GM04503 (cell line): ENCODE measurements at places on chromosomes 7 and 10.
A peak's percentile ranks its signal among the peaks of the same experiment; 100 is the strongest.

GRCh38 chr7:70915067-70915466, 216.9 kb upstream of the GALNT17 start:
- DNase-seq = no peak

DNA sequence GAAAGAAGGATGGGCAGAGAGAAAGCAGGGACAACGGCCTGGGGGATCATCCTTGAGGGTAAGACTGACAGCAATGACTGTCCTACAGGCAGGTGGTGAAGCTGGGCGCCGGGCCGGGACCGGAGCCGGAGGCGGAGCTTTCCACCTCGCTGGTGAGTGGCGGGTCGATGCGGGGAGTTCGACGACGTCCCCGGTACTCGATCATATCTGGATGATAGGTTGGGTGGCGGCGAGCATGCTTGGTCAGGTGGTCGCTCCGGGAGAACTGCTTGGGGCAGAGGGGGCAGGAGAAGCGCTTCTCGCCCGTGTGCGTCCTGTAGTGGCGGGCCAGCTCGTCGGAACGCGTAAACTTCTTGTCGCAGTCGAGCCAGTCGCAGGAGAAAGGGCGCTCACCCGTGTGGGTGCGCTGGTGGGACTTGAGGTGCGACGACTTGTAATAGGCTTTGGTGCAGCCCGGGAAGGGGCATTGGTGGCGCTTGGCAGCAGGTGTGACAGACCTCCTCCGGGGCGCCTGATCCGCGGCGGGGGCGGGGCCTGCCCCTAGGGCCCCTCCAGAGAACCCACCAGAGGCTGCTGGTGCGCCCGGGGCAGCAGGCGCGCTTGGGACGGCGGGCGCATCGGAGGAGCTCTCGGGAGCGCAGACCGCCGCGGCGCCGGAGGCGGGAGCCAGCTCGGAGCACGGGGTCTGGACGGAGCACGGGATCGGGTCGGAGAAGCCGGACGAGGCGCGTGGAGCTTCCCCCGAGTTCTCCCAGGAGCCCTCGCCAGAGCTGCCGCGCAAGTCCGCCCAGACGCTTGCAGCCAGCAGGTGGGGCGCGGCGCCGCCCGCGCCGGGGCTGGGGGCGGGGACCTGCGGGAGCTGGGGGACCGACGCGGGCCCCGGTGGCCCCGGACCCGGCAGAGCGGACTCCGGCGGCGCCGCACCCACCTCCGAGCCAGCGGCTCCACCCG, 752 bp downstream of the KLF14 start:
- DNase-seq = no peak

DNA sequence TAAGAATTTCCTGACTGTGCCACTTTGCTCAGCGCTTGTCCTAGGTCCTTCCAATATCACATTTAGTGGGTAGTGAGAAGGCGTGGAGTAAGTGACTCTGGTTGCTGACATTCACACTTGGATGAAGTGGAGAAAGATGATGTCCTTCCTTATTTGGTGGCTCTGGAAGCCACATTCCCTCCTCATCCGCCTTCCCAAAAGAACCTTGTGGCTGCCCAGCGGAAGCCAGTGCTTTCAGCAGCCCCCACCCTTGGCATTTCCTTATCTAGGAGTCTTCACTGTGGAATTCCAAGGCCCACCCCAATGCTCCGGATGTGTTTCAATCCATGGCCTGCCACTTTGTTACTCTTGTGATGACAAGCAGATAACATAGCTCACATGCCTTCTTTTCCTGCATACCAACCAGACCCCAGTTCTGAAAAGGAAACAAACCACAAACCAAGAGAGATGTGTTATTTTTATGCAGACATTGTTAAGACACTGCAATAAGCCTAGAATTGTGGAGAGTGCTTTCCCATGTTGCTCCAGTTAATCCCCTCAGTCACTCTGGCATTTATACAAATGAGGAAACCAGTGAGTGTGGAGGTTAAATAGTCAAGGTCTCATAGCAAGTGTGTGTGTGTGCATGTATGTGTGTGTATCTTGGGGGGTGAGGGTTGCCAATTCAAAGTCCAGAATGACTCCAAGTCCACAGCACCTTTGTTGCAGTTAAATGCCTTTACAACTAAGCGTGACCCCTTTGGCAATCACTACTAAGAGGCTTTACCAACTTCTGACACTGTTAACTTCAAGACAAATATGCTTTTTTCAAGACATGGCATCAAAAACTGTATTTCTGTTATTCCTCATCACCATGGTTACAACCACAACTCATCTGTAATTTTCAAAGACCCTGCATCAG, 10.3 kb upstream of the ANKRD1 start:
- peak; percentile 97 for DNase-seq

DNA sequence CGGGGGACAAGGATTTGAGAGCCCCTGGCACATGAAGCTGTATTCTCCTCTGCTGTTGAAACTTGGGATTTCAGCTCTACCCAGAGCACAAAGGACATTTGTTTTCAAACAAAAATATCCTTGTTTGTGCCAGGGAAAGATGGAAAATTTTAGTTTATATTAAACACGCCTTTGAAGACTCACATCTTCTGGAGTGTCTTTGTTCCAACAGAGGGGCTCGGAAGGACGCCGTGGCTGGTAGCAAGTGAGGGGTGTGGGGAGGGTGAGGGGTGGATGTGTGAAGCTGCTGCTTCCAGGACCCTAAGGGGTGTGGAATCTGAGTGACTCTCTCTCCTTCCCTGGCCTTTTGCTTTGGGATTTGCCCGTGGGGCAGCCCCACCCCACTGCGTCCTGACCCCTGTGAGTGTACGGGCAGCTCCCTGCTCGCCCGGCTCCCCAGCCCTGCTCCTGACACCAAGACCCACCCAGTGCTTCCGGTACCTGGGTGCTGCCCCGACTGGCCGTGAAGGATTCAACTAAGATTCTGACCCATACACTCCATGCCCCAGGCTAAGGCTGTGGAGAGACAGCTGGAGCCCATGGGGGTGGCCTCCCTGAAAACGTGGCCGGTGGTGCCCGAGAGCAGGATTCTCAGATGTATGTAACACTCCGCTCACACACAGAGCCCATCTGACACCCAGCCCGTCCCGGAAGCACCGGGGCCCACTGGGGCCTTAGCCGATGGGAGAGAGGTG, 59.6 kb downstream of the ZRANB1 start:
- no peak for DNase-seq

GRCh38 chr7:154427533-154427932, 375.3 kb downstream of the DPP6 start:
- DNase-seq = no peak

DNA sequence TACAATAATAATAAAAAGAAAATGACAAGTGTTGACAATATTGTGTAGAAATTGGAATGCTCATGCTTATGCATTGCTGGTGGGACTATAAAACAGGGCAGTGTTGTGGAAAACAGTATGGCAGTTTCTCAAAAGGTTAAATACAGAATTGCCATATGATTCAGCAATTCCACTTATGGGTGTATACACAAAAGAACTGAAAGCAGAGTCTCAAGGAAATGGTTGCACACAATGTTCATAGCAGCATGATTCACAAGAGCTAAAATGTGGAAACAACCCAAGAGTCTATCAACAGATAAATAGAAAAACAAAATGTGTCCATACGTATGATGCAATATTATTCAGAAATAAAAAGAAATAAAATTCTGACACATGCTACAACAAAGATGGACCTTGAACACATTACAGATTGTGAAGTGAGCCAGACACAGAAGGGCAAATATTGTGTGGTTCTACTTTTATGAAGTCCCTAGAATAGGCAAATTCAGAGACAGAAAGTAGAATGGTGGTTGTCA, 64.8 kb upstream of the GRM8 start:
- DNase-seq = no peak

DNA sequence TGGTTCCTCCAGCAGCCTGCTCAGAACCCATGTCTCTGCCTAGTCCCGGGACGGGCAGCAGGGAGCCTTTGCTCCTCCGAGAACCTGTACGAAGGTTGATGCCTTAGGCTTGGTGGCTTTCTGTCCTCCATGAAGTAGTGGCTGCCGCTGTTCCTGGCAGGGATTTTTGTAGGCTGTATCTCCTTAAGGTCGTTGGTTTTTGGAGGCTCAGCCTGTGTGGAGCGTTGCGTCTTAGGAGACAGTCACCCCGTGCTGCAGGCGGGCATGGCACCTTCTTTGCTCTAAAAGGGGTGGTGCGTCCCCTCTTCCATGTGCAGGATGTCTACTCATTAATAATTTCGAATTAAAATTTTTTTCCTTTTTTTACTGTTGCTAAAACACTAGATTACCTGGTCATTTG, 92.5 kb downstream of the TRRAP start:
- DNase-seq = no peak

DNA sequence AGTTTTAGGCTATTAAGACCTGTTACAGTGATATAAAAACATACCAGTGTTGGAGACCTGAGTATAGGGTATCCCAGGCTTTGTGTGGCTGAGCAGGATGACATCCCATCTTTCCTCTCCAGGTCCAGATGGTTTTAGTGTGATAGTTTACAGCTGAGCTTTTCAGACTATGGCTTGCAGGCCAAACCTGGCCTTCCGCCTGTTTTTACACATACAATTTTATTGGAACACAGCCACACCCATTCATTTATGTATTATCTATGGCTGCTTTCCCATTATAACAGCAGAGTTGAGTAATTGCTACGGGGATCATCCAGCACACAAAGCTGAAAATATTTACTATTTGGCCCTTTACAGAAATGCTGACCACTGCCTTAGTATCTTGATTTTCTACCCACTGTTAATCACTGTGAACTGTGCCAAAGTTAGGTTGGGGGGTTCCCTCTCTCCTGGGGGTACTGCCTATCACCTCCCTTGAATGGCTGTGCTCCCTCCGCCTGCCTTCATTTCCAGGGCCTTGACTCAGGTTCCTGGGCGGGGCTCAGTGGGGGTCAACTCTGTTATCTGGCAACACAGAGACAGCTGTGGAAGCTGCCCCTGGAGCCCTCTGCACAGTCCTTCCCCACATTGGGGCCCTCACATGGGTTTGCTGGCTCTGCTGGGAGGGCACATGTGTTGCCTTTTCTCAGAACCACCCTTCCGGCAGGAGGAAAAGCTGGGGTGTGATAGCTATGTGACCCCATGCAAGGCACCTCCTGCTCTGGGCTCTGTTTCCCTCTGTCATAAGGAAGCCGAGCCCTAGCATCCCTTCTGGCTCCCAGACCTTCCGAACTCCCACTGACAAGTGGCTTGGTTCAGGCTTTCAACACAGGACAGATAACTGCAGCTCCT, 40.3 kb upstream of the SH2D4B start:
- no peak for DNase-seq

DNA sequence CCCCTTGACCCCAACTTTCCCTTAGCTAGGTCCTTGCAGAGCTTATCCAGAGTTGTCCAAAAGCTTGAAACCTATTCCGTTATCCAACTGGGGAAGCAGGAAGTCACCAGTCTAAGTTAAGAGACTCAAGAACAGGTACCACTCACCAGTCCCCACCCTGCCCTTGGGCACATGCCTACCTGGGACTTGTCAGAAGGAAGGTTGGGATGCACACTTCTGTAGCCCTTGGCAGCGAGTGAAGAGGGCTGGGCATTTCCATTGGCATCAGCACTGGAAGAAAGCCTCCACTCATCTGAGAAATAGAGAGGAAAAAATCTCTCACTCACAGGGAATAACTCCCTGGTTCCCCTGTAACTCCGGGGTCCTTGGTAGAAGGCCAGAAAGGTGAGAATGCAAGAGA, 131.0 kb upstream of the PDLIM1 start:
- no peak for DNase-seq

DNA sequence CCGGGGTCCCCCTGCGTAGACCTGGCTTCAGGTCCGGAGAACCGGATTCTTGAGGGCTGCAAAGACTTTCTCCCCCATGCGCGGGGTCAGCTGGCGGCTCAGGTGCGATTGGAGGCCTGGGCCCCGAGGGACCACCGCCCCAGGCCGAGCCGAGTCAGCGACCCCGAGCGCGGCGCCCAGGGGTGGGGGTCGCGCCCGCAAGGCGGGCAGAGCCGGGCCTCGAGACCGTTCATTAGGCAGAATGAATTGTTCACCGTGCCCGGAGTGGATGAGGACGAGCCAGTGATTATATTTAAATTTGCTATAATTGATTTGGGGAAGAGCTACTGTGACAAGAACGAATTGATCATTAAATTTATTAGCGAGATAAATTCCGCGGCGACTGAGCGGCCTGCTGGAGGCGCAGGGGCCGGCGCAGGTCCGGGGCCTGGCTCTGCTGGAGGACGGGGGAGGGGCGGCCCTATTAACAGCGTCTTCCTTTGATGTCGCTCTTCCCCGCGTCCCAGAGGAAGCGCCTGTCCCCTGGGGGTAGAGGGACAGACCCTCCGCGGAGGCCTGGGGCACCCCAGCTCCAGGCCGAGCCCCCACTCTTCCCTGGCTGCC, 7.5 kb downstream of the MNX1 start:
- no peak for DNase-seq

DNA sequence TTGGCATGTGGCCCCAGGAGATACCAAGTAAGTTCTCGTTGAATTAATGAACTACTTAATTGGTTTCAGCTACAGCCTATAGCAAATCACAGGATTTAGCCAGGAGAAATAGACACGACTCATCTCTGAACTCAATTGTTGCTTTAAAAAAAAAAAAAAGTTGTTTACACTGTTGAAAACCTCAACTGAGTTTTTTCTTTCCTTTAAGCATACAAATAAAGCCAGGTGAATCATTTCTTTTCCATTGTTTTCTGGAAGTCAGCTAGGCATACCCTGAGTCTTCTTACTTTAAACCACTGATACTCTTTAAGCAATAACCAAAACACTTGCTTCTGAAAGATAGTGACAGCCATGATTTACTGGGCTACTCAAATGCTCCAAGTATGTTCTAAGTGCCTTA, 755 bp downstream of the FRMPD2 start:
- DNase-seq = no peak

- no peak for DNase-seq
These were observed 19.1 kb downstream of the PLPP4 start for GRCh38 chr10:120475844-120476791.

- no peak for DNase-seq
These were observed 37.4 kb downstream of the MACROH2A2 start for GRCh38 chr10:70090013-70090412.

GRCh38 chr7:151264615-151265014, 16.1 kb upstream of the SMARCD3 start:
- no peak for DNase-seq

DNA sequence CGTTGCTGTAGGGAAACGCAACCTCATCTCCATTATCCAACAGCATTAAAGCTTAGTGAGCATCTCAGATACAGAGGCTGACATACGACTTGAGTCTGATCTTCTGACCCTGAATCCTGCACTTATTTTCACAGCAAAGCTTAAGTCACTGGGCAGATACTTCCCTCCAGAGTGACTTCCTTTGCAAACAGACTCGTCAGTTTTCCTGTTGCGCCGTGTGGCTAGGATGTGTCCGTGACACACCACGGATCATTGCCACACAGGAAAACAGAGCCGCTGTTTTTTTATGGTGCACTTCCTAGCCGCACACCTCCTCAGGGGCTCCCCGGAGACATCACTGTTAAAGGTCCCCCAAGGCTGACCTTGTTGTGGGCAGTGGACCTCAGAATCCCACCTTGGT, 94.9 kb upstream of the MKI67 start:
- no peak for DNase-seq
